Large intestine (tissue), 12 donors: ENCODE measurements at places on chromosomes 7 and 10. TPM values are rescaled to one million over a fixed set of nuclear protein-coding genes. Genes with fewer than 3 reads are reported as not detected.
A peak's percentile ranks its signal among the peaks of the same experiment; 100 is the strongest.

- DNase-seq = no peak
- H3K27ac ChIP-seq = no peak overlapping the region
- H3K27me3 ChIP-seq = no peaks in the 10 kb centered on the region
These were observed 117.2 kb downstream of the CLEC2L start for GRCh38 chr7:139640681-139641080.

- no peak overlapping the region for H3K4me3 ChIP-seq
- H3K4me1 ChIP-seq = peaks cover 5% of the 10 kb centered on the region
- H3K27me3 ChIP-seq = peaks cover 2% of the 10 kb centered on the region
- no peaks in the 10 kb centered on the region for H3K36me3 ChIP-seq
- no peak overlapping the region for H3K27ac ChIP-seq
These were observed 227.1 kb downstream of the ARHGAP12 start for GRCh38 chr10:31701546-31701945.

DNA sequence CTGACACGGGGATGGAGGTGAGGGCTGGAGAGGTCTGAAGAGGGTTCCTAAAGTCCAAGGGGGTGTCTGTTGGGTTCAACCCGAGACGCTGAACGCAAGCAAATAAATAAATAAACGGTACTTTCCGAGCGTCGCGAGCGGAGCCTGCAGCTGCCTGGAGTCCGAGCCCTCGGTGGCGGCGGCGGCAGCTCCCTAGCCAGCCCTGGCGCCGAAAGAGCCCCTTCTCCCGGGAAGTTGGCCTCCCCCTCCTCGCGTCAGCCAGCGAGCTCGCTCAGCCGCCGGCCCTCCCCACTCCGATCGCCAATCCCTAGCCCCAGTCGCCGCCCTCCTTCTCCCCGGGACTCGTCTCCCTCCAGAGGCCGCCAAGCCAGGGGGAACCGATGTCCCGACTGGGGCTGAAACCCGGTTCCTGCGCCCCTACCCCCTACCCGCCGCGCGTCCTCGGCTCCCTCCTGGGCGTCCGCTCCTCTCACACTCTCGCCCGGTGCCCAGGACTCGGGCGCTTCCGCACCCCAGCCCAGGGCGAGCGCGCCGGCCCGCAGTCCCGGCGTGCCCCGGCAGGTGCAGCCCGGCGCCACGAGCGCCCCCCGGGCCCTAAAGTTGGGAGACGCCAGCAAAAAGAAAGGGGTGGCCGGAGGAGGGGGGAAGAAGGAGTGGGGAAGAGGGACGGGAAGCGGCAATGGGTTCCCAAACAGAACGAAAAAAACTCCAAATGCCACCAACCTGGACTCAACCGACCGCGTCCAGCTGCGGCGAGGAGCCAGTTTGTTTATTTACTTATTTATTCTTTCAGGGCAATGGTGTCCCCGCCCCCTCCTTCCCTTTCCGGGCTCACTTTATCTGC lies at the start of gene GFRA1:
Gene GFRA1, minus strand, starts transcription at position 767 of the 844 bp plus-strand sequence. CDS start 1,177 bp downstream, outside the sequence.
- peaks cover 9% of the 10 kb centered on the region for H3K4me1 ChIP-seq
- H3K27ac ChIP-seq = peak within 1 kb of the TSS; percentile 41
- DNase-seq = peak; percentile 17
- H3K27me3 ChIP-seq = peaks cover 67% of the 10 kb centered on the region
- no peaks in the 10 kb centered on the region for H3K36me3 ChIP-seq

DNA sequence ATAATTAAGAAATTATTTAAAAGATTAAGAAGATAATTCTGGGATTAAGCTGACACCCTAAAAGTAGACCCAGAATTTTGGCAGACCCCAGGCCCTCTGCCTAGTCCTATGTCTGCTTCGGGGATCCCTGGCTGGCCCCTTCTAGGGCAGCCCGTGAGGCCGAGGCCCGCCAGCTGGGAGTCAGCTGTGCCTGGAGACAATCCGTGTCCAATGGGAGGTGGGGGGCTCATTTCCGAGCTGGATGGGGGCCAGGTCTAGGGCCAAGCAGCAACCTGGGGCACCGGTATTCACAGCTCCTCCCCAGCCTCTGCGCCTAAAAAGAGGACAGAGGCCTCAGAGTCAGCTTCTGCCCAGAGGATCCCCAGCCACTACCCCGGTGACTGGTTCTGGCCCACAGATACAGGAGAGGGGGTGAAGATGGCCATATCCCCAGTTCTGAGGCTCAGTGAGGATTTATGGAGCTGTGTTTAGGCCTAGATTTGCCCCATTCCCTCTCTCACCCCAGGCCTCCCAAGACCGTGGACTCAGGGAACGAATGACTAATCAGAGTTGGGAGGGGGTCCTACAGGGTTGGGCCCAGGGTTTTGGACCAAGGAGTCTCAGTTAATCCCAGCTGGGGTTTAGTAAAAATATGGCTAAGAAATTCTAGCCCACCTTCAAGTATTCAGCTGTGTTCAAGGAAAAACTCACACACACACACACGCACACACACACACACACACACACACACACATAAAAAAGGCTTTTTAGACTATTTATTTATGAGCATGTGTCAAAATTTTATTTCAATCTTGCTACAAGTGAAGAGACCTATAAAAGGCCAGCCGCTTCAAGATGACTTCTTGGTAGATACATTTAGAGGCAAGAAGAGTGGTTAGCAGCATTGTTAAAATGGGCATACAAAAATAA lies 37.4 kb upstream of the LBX1 start:
- no peaks in the 10 kb centered on the region for H3K36me3 ChIP-seq
- no peak for DNase-seq
- peaks cover 32% of the 10 kb centered on the region for H3K27me3 ChIP-seq
- no peaks in the 10 kb centered on the region for H3K4me1 ChIP-seq

GRCh38 chr10:12390733-12391132 lies 41.4 kb downstream of the CAMK1D start:
- H3K4me1 ChIP-seq = no peaks in the 10 kb centered on the region
- H3K27me3 ChIP-seq = no peaks in the 10 kb centered on the region
- no peak for DNase-seq

DNA sequence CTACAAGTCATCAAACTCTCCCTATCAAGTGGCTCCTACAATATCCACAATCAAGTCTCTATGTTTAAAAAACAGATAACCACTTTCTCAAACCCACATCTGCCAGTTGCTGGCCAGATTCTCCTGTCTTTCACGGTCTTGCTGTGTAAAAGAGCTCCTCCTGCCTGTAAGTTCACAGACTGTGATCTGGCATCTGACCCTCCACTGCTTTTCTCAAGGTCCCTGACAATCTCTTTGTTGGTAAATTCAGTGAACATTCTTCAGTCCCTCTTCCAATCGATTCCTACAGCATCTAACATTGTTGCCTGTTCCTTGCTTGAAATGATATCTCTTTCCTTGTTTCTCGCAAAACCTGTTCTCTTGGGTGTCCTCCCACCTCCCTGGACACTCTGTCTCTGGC lies 18.5 kb upstream of the LMOD2 start:
- H3K4me3 ChIP-seq = no peak overlapping the region
- DNase-seq = no peak
- H3K4me1 ChIP-seq = no peaks in the 10 kb centered on the region
- H3K27ac ChIP-seq = no peak overlapping the region
- no peaks in the 10 kb centered on the region for H3K27me3 ChIP-seq

DNA sequence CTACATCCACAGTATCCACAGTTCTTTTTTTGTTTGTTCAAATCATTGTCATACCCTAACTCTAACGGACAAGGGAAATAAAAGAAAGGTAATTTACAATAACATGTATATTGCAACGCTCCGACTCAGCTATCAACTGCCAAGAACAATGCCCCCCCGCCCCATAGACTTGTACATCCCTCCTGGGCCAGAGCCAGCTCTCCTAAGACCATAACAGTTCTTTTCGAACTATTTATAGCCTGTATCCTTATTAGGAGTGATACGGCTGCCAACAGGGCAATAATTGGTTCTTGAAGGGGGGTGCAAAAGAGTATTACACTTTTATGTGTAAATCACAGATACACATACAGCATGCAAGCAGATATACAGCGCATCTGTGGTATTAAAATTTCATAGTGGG lies 495.7 kb downstream of the GALNT17 start:
- H3K4me3 ChIP-seq = no peak overlapping the region
- no peaks in the 10 kb centered on the region for H3K36me3 ChIP-seq
- H3K4me1 ChIP-seq = no peaks in the 10 kb centered on the region

DNA sequence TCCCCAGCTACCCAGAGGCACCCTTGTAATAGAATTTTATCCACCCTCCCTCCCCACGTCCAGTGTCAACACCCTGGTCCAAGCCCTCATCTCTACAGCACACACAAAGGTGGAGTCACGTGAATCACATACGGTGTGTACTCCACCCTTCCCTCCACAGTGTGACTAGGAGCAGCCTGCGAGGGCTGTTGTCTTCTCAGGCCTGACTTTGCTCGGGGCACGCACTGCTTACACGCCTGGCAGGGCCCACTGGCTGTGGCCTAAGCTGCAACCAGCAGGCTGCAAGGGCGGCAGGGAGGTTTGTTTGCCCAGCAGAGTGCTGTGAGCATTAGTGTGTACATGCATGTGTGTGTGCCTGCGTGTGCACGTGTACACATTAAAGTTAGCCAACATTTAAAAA lies 93.7 kb downstream of the COBL start:
- H3K36me3 ChIP-seq = peaks cover 13% of the 10 kb centered on the region
- DNase-seq = no peak
- peaks cover 8% of the 10 kb centered on the region for H3K4me1 ChIP-seq
- H3K27ac ChIP-seq = no peak overlapping the region
- no peaks in the 10 kb centered on the region for H3K27me3 ChIP-seq

GRCh38 chr7:50331564-50332208 lies 27.2 kb downstream of the IKZF1 start:
- H3K36me3 ChIP-seq = no peaks in the 10 kb centered on the region
- no peak overlapping the region for H3K27ac ChIP-seq
- no peak for DNase-seq
- H3K27me3 ChIP-seq = peaks cover 12% of the 10 kb centered on the region
- no peaks in the 10 kb centered on the region for H3K4me1 ChIP-seq

DNA sequence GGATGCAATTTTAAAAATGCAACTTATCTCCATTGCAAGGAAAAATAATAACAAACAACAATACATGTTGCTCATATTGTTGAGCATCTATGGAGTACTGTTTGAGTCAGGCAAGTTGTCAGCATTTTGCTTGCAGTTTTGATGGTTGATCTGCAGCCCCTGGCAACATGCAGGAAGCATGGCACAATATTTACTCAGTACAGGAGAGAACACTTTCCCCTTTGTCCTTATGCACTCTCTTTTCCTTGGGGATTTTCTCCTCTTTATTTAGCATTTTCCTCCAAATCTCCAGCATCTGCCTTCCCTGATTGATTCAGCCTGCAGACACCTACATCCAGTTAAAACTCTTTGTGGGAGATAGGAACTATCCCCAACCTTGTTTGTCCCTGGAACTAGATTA lies 620.5 kb upstream of the LRRN3 start:
- no peak overlapping the region for H3K4me3 ChIP-seq
- H3K27ac ChIP-seq = no peak overlapping the region
- H3K27me3 ChIP-seq = no peaks in the 10 kb centered on the region
- DNase-seq = no peak
- no peaks in the 10 kb centered on the region for H3K36me3 ChIP-seq
- no peaks in the 10 kb centered on the region for H3K4me1 ChIP-seq

- DNase-seq = no peak
- no peaks in the 10 kb centered on the region for H3K36me3 ChIP-seq
- no peak overlapping the region for H3K4me3 ChIP-seq
- H3K27ac ChIP-seq = no peak overlapping the region
- H3K27me3 ChIP-seq = peaks cover 2% of the 10 kb centered on the region
These were observed 19.2 kb upstream of the ZPBP start for GRCh38 chr7:50112250-50112649.

DNA sequence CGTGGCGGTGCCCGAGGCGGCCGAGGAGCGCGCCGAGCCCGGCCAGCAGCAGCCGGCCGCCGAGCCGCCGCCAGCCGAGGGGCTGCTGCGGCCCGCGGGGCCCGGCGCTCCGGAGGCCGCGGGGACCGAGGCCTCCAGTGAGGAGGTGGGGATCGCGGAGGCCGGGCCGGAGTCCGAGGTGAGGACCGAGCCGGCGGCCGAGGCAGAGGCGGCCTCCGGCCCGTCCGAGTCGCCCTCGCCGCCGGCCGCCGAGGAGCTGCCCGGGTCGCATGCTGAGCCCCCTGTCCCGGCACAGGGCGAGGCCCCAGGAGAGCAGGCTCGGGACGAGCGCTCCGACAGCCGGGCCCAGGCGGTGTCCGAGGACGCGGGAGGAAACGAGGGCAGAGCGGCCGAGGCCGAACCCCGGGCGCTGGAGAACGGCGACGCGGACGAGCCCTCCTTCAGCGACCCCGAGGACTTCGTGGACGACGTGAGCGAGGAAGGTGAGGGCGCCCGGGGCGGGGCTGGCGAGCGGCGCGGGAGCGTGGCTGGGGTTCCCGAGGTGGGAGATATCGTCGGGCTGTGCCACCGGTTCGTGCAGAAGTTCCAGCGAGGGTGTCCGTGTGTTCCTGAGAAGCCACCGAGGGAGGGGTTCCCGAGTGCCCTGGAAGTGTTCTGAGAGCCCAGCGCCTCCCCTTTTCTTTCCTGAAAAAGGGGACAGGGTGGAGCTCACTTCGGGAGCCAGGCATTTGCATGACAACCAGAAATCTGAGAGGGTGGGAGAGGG lies 495 bp downstream of the EIF3B start:
- H3K4me3 ChIP-seq = peak overlapping the region; percentile 75
- no peak overlapping the region for H3K27ac ChIP-seq
- H3K27me3 ChIP-seq = no peaks in the 10 kb centered on the region

DNA sequence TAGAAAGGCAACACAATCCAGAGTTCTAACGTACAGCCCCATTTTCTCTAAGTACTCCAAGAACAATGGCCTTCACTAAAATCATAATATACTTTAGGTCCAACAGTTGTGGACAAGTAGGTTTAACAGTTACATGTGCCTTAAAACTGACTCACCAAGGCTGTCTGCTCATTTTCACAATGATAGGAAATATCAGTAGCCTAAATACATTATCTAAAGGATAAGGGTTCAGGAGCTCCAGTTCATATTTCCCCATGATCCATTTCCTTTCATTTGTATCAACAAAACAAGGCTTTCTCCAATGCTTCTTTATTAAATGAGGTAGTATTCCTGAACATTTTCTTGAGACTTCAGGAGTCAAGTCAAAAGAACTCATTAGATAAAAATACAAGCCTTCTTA lies 164.0 kb downstream of the SLC25A13 start:
- H3K4me3 ChIP-seq = no peak overlapping the region
- H3K36me3 ChIP-seq = peaks cover 21% of the 10 kb centered on the region
- no peaks in the 10 kb centered on the region for H3K4me1 ChIP-seq

- no peak overlapping the region for H3K4me3 ChIP-seq
- H3K4me1 ChIP-seq = no peaks in the 10 kb centered on the region
- no peak overlapping the region for H3K27ac ChIP-seq
- no peak for DNase-seq
- H3K36me3 ChIP-seq = no peaks in the 10 kb centered on the region
These were observed 162.8 kb downstream of the FZD1 start for GRCh38 chr7:91427051-91427450.

- H3K36me3 ChIP-seq = no peaks in the 10 kb centered on the region
- no peak overlapping the region for H3K27ac ChIP-seq
- no peaks in the 10 kb centered on the region for H3K4me1 ChIP-seq
- DNase-seq = no peak
- no peaks in the 10 kb centered on the region for H3K27me3 ChIP-seq
These were observed 81.8 kb downstream of the SEMA3A start for GRCh38 chr7:84112771-84113170.

- no peak for DNase-seq
- H3K36me3 ChIP-seq = no peaks in the 10 kb centered on the region
- H3K4me3 ChIP-seq = no peak overlapping the region
These were observed 123.8 kb upstream of the PRPS1L1 start for GRCh38 chr7:18151422-18151821.

Gene FGFR2
- polyA plus RNA-seq = 23.6 TPM

Gene POT1
- polyA plus RNA-seq = 18.2 TPM

Gene MINPP1
- 43.0 TPM for polyA plus RNA-seq

Gene FFAR4
- 0.51 TPM for polyA plus RNA-seq

Gene PRSS37
- 0.34 TPM for polyA plus RNA-seq

Gene PRF1
- polyA plus RNA-seq = 2.0 TPM

Gene SEMA3E
- polyA plus RNA-seq = 0.82 TPM

Gene CYP3A4
- 14.3 TPM for polyA plus RNA-seq
